ENCODE measurements at places on chromosomes 2 and 18. TPM values are rescaled to one million over a fixed set of nuclear protein-coding genes. Genes with fewer than 3 reads are reported as not detected.

The SIX3 gene
- total RNA-seq: not detected

The PCARE gene
- not detected for total RNA-seq

The GPBAR1 gene
- 0.64 TPM for total RNA-seq

The COL3A1 gene
- 299 TPM for total RNA-seq

GRCh38 chr2:21757805-21758430 is 634.1 kb downstream of the TDRD15 start:
- no peak for DNase-seq

GRCh38 chr2:23508066-23508390 is 123.0 kb downstream of the KLHL29 start:
- DNase-seq: peak; percentile 13

The SIX2 gene
- not detected for total RNA-seq

The VRK2 gene
- 22.9 TPM for total RNA-seq

The BOK gene
- 6.7 TPM for total RNA-seq

DNA sequence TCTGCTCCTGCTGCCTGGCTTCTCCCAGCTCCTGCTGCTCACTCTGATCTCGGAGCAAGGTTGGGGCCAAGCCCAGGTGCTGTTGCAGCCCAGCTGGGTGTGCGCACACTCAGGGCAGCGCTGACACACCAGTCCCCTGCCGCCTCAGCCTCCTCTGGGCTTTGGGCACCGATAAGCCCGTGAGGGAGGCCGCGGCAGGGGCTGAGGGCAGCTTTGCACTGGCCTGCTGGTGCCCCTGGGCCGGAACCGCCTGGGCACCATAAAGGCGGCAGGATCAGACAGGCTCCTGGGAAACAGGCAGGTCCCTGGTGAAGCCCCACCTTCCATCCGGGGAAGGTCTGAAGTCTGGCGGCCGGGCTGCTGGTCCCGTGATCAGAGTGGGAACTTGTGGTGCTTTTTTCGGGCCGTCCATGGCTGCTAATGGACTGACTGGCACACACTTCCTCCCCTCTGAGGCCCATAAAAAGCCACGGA is 14.1 kb upstream of the EML6 start:
- peak; percentile 74 for DNase-seq

GRCh38 chr2:150591496-150592285 is 104.2 kb upstream of the RND3 start:
- DNase-seq: no peak

The PAX3 gene
- not detected for total RNA-seq

DNA sequence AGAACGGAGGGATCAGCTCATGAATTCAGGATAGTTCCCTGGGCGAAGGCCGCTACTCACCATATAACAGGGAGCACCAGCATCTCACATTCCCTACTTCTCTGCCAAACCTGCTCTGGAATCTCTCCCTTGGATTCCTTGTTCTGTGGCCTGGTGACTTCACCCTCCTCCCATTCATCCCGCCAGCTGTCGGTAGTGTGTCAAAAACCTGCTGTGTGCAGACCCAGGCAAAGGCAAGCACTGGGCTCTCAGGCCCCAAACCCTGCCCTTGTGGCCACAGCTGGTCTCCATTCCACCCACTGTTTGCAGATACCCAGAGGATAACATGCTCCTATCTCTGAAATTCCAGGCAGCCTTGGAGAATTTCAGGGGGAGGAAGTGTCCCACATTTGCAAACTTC is 151.6 kb downstream of the CAPN13 start:
- no peak for DNase-seq

- DNase-seq: peak; percentile 7
These were observed 1.4 kb downstream of the OTOS start for GRCh38 chr2:240139011-240139441.

DNA sequence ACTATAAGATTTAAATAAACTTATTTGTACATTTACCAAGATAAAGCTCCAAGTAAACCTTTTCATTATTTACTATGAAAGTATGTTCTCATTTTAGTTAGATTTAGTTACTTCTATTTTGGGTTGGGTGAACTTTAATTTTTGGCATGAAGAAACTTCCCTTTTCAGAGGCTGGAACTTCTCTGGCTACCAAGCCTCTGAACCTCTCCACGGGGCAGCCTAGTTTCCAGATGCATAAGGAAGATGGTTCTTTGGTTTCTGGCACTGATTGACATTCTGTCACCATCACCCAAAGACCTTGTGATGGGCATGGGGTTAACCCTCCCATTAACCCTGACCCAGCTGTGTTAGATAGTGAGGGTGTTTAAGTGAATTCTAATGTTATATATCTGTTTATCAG is 17.1 kb downstream of the PSD4 start:
- no peak for DNase-seq

The FBXO41 gene
- 2.0 TPM for total RNA-seq

Data from mucosa of descending colon (tissue), 3 donors.